ENCODE measurements at places on chromosomes 3 and 15.

DNA sequence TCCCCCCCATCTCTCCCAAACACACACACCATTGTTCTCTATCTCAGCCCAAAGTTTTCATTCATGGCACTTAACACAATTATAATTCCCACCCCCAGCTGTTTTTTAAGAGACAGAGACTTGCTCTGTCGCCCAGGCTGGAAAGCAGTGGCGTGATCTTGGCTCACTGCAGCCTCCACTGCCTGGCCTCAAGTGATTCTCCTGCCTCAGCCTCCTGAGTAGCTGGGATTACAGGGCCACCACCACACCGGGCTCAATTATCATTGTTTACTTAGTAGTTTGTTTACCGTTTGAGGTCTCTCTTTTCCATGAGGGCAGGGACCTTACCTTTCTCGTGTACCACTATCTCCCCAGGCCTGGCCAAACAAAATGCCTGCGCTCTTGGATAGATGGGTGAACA lies 79.8 kb upstream of the RAD18 start:
- DNase-seq: no peak

DNA sequence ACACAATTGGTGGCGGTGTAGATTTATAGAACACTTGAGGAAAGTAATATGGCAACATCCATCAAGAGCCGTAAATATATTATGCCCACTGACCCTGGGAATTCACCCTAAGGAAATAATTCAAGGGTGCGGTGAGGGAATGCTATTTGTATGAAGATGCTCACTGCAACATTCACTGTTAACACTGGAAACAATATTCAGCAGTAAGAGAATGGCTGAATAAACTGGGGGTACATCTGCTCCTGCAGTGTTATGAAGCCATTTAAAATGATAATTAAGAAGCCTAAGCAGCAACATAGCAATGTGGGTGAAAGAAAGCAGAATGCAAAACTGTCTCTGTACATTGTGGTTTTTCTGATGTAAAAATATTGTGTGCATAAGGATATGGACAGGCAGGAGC lies 87.6 kb downstream of the RAB11A start:
- no peak for DNase-seq

DNA sequence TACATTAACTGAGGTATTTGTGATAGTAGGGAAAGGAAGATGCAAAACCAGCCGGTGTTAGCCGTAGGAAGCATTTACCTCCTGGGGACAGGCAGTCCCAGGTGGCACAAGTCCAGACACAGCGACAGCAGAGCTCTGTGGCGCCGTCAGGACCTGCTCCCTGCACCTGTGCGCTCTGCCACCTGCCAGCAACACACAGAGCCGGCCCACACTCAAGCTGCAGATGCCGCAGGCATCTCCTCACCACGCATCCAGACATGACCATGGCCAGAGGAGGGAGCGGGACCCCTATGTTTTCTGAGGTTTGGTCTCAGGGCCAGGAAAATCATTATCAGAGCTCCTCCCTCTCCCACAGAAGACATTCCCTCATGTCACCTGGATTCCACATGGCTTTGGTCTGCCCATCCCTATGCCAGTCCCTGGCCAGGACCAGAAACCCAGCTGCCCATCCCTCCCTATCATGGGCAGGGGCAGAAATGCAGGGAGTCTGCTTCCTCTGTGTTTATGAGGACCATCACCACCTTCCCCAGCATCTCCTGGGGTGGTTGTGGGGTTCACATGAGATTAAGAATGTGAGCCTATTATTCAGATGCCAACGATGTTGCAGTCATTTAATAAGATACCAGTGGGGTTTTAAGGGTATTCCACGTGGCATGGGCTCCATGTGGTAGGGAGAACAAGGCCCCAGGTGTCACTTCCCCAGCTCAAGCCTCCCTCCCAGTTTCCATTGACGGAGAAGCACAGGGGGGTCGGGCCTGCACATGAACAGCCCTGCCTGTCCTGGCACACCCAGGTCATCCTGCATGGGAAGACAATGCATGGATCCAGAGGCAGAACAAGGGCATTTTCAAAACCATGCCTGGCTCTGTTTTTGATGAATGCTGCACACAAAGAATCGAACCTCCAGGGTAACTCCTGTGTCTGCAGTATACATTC lies 251.1 kb downstream of the OCA2 start:
- no peak for DNase-seq

DNA sequence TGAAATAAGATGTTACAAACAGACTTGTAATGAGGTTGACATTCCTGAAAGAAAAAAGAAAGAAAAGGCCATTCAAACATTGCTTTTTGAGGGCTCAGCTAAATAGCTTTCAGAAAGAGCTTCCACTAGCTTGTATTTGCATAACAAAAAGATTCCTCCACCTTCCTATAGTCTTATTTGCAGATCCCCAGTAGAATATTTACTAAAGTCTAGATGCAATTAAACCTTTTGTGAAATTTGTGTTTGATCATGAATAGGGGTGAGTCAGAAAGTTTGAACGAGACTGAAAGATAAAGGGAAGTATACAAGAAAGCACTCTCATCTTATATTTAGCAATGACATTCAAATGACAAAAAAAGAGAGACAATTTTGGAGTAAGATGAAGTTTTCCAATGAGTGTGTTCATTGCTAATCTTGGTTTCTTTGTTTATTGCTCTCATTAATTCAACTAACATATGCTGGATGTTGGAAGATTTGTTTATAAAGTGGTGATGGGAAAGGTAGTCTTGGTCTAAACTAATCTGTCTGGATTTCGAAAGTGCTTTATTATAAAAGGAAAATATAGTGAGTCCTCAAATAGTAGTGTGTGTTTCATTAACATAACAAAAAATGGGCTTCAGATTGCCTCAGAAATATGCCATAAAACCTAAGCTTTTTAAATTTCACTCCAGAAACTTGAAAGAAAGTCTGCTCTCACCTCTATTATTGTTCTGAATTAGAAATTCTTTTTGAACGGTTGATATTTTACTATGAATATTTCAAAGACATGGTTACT lies 9.1 kb upstream of the CADPS start:
- no peak for DNase-seq

DNA sequence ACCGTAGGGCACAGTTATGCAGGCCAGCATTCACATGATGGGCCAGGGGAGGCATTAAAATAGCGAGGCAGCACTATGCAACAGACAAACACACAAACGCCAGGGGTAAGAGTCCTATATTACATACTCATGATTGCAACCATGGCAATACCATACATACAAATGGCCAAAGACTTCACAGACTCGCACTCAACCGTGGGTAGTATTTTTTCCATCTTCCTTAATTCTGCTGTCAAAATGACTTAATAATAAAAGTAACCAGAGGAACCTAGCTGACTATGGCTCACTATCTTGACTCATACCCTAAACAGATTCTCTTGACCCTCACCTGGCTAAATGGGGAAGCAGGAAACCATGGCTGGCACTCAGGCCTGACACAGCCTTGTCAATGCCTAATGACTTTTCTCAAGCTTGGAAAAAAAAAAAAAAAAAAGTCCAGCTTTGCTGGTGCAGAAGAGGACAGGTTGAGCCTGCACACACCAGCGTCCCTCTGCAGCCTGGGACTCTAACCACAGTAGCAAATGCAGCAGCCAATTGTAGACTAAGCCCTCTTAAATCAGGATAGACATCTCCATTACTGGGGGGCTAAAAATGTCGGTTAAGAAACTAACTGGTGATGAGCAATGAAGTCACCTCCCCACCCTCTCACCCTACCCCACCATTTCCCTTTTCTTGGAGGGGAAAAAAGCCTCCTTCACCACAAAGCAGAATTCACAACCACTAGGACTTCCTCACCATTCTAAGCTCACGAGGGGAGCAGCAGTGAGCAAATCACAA lies 23.1 kb downstream of the CCDC12 start:
- DNase-seq: no peak

DNA sequence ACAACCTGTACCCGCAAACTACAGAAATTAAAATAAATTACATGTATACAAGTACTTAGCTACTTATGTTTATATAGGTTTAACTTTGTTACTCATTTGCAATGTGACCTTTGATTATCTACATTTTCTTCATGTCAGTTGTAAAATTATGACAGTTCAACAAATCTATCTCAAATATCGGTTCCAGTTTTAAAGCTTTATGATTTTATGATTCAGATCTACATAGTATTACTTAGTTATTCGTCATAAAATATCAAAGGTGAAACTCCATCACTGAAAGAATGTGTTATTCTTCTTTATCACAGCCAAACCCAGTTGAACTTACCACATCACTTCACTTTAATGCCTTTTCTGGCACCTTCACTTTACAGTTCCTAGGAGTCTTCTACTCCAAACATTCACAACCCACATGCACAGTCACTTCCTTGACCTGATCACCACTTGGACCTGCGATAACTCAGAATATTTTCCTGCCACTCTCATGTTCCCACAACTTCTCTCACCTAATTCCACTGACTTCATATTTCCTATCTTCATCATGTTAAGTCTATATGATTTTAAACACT lies 47.2 kb downstream of the SLITRK3 start:
- DNase-seq: no peak

GRCh38 chr15:93030430-93031102 lies 58.4 kb downstream of the RGMA start:
- DNase-seq: peak; percentile 82

Measured in AG08395 (cell line).